A549 treated with GW870086 at 1 μM for 4 hours (cell line): ENCODE measurements at places on chromosomes 16 and 17. TPM values are rescaled to one million over a fixed set of nuclear protein-coding genes. Genes with fewer than 3 reads are reported as not detected.

The SLC35G6 gene
- total RNA-seq: not detected in 5 replicates

The KRT14 gene
- total RNA-seq: 0.07 to 0.13 TPM in 2 of 5 replicates, not detected in the others

The ITGAD gene
- total RNA-seq: 0.07 TPM in 1 of 5 replicates, not detected in the others

The MYL11 gene
- total RNA-seq: 0.51 TPM in 1 of 5 replicates, not detected in the others

The HAGHL gene
- total RNA-seq: 15.2 to 20.6 TPM (median 18.0 TPM) in 5 replicates

The TRAPPC2L gene
- total RNA-seq: 101 to 127 TPM (median 106 TPM) in 5 replicates

The CBX8 gene
- total RNA-seq: 10.9 to 17.4 TPM (median 16.1 TPM) in 5 replicates

The OR4D1 gene
- total RNA-seq: 0.02 TPM in 1 of 5 replicates, not detected in the others

The OMG gene
- not detected in 5 replicates for total RNA-seq

The TMEM92 gene
- total RNA-seq: 18.0 to 31.0 TPM (median 24.0 TPM) in 5 replicates

The AP1G1 gene
- 36.1 to 50.0 TPM (median 47.1 TPM) in 5 replicates for total RNA-seq

The ZNF500 gene
- 7.6 to 10.6 TPM (median 8.7 TPM) in 5 replicates for total RNA-seq

The TPSD1 gene
- 0.15 TPM in 1 of 5 replicates, not detected in the others for total RNA-seq

The PLEKHM1 gene
- 18.7 to 25.4 TPM (median 21.9 TPM) in 5 replicates for total RNA-seq

The DRC3 gene
- 1.4 to 2.4 TPM (median 1.8 TPM) in 5 replicates for total RNA-seq

The CFAP97D1 gene
- total RNA-seq: 0.03 TPM in 1 of 5 replicates, not detected in the others
